Stimulated activated CD4-positive, alpha-beta T cell treated with anti-CD3 and anti-CD28 coated beads, TNF-alpha, amount 100 ng/mL, for 48 hours (primary cell): ENCODE measurements at places on chromosomes 16 and 17.

DNA sequence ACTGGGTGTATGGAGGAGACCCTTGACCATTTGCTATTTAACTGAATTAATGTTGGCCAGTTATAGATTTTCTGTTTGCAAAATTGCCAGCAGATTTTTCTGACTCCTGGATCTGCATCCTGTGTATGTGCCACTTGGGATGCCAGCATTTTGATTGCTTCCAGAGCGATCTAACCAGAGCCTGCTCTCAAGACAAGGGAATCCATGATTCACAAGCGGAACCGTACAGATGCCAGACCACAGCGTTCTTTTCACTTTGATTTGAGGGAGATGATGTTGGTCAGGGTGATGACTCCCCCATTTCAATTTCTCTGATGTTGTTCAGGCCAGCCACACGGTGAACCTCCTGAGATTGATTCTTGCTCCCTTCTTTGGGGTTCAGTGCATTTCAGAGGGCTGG, 228.7 kb downstream of the CDH13 start:
- no peak for DNase-seq

DNA sequence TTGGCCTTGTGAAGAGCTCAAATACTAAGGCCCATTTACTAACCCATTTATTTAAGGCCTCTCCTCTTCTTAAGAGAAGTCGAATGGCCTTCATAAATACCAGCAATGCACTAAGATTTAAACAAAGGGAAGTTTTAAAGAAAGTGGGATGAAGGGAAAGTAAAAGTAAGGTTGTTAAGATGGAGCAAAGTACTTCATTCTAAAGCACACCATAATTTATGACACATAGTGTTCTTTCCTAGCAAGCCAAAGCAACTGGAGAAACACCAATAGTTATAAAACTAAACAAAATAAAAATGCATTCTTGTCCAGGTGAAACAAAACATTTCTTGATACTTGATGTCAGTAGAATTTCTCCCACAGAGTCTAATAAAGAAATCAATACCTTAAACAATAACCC, 27.9 kb downstream of the CDH11 start:
- no peak for DNase-seq

- DNase-seq, result no peak
Observed at GRCh38 chr16:72979974-72980373, 68.0 kb downstream of the ZFHX3 start.

GRCh38 chr16:77133706-77134105, 57.3 kb upstream of the MON1B start:
- DNase-seq, result no peak

GRCh38 chr17:2054512-2055291, at the start of gene HIC1:
HIC1 (plus strand) TSS chr17:2055103; CDS start chr17:2056691, 1,588 bp downstream.
- DNase-seq, result no peak

GRCh38 chr17:45288825-45289224, 26.9 kb upstream of the SPATA32 start:
- DNase-seq, result no peak

- no peak for DNase-seq
Observed at GRCh38 chr16:29820730-29821642, 724 bp downstream of the MVP start.

- DNase-seq, result no peak
Observed at GRCh38 chr17:4607261-4607741, 23.0 kb downstream of the SMTNL2 start.

GRCh38 chr16:12124742-12125141, 148.2 kb downstream of the SNX29 start:
- no peak for DNase-seq

DNA sequence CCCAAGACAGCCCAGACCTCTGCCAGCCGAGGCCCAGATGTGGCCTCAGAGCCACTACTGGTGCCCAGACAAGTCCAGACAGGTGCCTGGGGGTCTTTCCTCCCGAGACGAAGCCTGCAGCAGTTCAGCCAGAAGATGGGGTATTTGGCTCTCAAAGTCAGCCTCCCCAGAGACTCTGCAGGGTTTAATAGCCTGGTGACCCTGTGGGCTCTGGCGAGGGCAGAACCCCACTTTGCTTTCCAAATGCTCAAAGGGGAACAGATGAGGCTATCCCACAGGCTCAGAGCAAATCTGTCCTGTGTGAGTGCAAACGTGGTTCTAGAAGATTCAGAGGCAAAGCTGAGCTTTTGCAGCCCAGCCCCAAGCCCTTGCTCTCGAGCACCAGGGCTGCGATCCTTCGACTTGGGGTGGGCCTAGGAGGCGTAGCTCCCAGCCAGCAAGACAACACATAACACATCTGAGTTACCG, 236.0 kb downstream of the MRTFB start:
- DNase-seq, result no peak

- DNase-seq, result no peak
Observed at GRCh38 chr16:66161269-66161668, 205.2 kb upstream of the CDH5 start.

DNA sequence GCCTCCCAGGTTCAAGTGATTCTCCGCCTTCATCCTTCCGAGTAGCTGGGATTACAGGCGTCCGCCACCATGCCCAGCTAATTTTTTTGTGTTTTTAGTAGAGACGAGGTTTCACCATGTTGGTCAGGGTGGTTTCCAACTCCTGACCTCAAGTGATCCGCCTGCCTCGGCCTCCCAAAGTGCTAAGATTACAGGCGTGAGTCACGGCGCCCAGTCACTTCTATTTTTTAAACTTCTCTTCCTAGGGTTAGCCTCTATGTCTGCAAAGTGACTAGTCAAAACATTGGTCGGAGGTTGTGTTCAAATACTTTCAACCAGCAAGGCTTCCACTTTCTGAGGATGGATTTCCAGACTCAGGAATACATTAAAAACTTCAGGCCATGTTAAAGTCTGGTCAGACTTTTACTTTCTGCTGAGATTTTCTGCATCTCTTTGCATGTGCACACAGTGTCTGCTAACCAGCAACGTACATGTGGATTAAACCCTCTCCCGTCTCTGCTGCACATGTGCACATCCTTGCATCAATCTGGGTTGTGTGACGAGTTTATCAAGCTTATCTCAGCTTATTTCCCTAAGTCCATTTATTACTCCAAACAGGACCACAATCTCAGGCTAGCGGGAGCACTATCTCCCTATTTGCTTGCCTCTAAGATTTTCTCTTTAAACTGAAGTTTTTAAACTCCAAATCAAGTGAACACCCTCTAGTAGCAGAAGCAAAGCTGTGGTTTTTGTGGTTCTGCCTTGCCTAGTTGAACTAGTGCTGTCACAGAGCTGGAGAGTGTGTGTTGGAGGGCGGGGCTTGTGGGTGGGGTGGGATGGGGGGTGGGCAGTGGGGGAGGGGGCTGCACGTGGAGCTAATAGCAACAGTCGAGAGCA, 525.2 kb upstream of the GOT2 start:
- no peak for DNase-seq
